ENCODE measurements at places on chromosomes 4 and X. TPM values are rescaled to one million over a fixed set of nuclear protein-coding genes. Genes with fewer than 3 reads are reported as not detected.

TRMT10A gene
- total RNA-seq: 5.7 TPM

GNRHR gene
- total RNA-seq: not detected

LRIT3 gene
- total RNA-seq: 0.33 TPM

CXorf65 gene
- 51.6 TPM for total RNA-seq

SMR3B gene
- not detected for total RNA-seq

MAGEE1 gene
- 10.5 TPM for total RNA-seq

HCCS gene
- 12.8 TPM for total RNA-seq

ABCG2 gene
- total RNA-seq: 0.44 TPM

CXCL5 gene
- total RNA-seq: not detected

RAP1GDS1 gene
- 48.3 TPM for total RNA-seq

GRCh38 chr4:159823743-159824142 is 720.9 kb downstream of the RAPGEF2 start:
- DNase-seq: no peak
- H3K4me3 ChIP-seq: no peak overlapping the region
- H3K27ac ChIP-seq: no peak overlapping the region
- no peaks in the 10 kb centered on the region for H3K27me3 ChIP-seq

DNA sequence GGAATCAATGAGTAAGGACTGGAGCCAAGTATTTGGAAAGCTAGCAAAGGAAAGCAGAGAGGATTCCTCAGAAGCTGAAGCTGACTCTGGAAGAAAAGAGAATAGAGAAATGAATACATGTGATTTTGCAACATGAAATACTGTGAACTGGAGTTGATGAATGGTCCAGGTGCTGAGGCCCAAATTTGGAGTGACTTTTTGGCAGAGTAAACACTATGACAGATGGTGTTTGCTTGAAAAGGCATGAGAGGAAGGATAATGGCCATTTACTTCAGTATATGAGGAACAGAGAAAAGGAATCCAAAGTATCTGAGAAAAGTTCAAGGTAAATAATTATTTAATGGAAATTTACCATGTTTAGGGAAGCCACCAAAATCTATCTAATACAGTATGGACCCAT is 236.7 kb downstream of the SLITRK2 start:
- H3K27me3 ChIP-seq: no peaks in the 10 kb centered on the region
- H3K27ac ChIP-seq: no peak overlapping the region
- H3K36me3 ChIP-seq: no peaks in the 10 kb centered on the region
- no peak for DNase-seq
- no peak overlapping the region for H3K4me3 ChIP-seq

- H3K4me3 ChIP-seq: no peak overlapping the region
- H3K4me1 ChIP-seq: no peaks in the 10 kb centered on the region
- no peaks in the 10 kb centered on the region for H3K36me3 ChIP-seq
- no peak overlapping the region for H3K27ac ChIP-seq
- H3K27me3 ChIP-seq: no peaks in the 10 kb centered on the region
These were observed 7.1 kb downstream of the FRMPD4 start for GRCh38 chrX:12145402-12145801.

DNA sequence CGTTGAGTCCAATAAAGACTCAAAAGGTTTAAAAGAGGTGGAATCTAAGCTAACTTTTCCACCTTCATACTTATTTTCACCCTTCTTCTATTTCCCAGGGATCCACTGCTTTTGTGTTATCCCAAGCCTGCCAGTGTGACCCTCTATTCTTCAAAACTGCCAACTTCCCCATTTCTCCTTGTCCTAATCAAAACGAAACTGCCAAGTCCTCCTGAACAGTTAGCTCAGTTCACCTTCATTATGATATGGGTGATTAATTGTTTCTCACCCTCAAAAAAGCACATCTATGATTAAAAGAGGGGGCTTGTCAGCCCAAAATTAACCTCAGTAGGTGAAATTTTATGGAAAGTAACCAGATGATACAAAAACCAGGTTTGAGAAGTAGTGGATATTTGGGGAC is 108.4 kb downstream of the GUCY2F start:
- H3K27me3 ChIP-seq: no peaks in the 10 kb centered on the region
- H3K27ac ChIP-seq: no peak overlapping the region
- DNase-seq: no peak
- no peaks in the 10 kb centered on the region for H3K4me1 ChIP-seq
- no peak overlapping the region for H3K4me3 ChIP-seq

- H3K27me3 ChIP-seq: no peaks in the 10 kb centered on the region
- no peak overlapping the region for H3K27ac ChIP-seq
These were observed 32.6 kb downstream of the ABHD18 start for GRCh38 chr4:127997534-127998388.

DNA sequence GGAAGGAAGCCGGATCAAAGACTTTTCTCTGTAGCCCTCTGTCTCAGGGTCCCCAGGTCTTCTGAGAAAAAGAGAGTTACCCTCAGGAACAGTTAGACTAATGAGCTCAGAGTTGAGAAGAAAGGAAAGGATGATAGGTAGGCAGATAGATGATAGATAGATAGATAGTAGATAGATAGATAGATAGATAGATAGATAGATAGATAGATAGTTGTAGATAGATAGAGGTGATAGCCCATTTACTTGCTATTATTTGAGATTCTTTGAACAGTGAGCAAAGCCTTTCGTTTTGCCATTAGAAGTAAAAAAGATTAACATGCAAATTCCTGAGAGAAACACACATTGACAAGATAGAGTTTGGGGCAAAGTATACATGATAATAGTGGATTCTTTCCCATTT is 86.9 kb upstream of the KIT start:
- H3K4me1 ChIP-seq: peaks cover 3% of the 10 kb centered on the region
- H3K27me3 ChIP-seq: no peaks in the 10 kb centered on the region
- no peak overlapping the region for H3K27ac ChIP-seq
- DNase-seq: no peak
- no peak overlapping the region for H3K4me3 ChIP-seq

- no peak overlapping the region for H3K4me3 ChIP-seq
- no peak overlapping the region for H3K27ac ChIP-seq
- DNase-seq: no peak
- H3K36me3 ChIP-seq: no peaks in the 10 kb centered on the region
These were observed 166.2 kb upstream of the FGF13 start for GRCh38 chrX:138877746-138878145.

DNA sequence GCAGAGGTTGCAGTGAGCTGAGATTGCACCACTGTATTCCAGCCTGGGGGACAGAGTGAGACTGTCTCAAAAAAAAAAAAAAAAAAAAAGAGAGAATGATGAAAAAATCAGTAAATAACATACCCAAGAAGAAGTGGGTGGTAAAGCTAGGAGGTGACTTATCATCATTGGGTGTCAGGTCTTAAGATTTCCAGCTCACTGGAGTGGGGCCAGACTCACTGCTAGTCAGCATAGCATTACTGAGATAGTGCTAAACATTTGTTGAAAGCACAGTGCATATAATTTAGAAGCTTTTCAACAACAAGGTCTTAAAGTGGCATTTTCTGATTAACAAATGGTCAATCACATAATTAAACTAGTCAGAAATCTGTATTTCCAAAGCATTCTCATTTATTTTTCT is 221.8 kb upstream of the GYPA start:
- no peak overlapping the region for H3K27ac ChIP-seq
- no peak for DNase-seq
- no peaks in the 10 kb centered on the region for H3K36me3 ChIP-seq
- no peak overlapping the region for H3K4me3 ChIP-seq
- no peaks in the 10 kb centered on the region for H3K4me1 ChIP-seq

DNA sequence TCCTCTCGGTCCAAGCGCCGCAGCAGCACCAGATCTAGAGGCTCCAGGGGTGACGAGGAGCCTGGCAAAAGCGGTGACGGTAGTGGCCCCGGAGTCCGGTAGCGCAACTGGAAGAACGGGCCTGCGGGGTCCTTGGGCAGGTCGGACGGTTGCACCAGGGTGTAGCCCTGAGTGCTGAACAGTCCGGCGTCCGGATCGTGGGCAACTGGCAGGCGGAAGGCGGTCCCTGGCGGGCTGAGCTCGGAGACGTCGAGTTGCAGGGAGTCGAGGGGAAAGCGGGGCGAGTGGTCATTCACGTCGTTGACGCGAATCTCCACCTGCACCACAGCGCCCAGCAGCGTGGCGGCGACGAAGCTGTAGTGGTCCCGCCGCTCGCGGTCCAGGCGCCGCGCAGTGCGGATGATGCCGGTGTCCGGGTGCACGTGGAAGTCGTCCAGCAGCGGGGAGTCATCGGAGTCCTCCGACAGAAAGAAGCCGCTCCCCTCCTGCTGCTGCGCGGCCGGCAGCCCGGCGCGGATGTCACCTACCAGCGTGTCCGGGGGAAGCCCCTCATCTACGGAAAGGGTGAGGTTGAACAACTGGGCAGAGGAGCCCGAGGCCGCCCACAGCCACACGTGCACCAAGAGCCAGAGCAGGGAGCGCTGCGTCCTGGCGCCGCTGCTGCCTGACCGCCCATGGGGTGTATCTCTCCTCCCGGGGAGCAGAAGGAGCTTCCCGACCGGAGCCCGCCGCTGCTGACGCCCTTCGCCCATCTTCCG is 837 bp downstream of the DCHS2 start:
- no peak overlapping the region for H3K4me3 ChIP-seq
- no peaks in the 10 kb centered on the region for H3K36me3 ChIP-seq
- no peaks in the 10 kb centered on the region for H3K4me1 ChIP-seq
- no peak overlapping the region for H3K27ac ChIP-seq
- peaks cover 5% of the 10 kb centered on the region for H3K27me3 ChIP-seq

GRCh38 chrX:17020851-17021821 is 74.7 kb downstream of the REPS2 start:
- no peak for DNase-seq
- H3K36me3 ChIP-seq: no peaks in the 10 kb centered on the region
- no peak overlapping the region for H3K4me3 ChIP-seq
- H3K27ac ChIP-seq: no peak overlapping the region
- H3K4me1 ChIP-seq: no peaks in the 10 kb centered on the region

- no peaks in the 10 kb centered on the region for H3K36me3 ChIP-seq
- H3K4me1 ChIP-seq: no peaks in the 10 kb centered on the region
- H3K27ac ChIP-seq: no peak overlapping the region
- H3K27me3 ChIP-seq: no peaks in the 10 kb centered on the region
These were observed 63.6 kb upstream of the ATP8A1 start for GRCh38 chr4:42720533-42720932.

GRCh38 chr4:122041312-122041711 is 89.5 kb upstream of the TRPC3 start:
- no peaks in the 10 kb centered on the region for H3K4me1 ChIP-seq
- no peaks in the 10 kb centered on the region for H3K36me3 ChIP-seq
- no peak for DNase-seq
- no peak overlapping the region for H3K27ac ChIP-seq
- no peak overlapping the region for H3K4me3 ChIP-seq

GRCh38 chr4:7132249-7132648 is 60.1 kb upstream of the SORCS2 start:
- no peaks in the 10 kb centered on the region for H3K36me3 ChIP-seq
- no peak overlapping the region for H3K4me3 ChIP-seq
- H3K27ac ChIP-seq: no peak overlapping the region
- H3K27me3 ChIP-seq: no peaks in the 10 kb centered on the region

DNA sequence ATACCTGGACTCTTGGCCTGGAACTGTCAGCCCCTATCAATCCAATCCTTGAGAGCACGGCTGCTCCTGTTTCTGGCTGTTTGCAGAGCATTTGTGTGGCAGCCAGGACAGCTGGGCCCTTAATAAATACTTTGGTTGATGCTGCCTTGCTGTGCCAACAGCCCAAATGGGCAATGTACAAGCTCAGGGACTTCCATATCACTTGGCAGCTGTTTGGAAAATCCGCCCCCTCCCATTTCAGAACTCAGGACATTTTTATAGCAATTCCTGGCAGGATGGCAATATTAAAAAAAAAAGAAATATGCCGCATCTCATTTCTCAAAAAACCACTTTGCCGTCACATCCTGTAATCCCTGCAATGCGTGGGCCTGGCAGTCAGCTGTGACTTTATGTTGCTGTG is 218.9 kb downstream of the HS3ST1 start:
- no peak overlapping the region for H3K27ac ChIP-seq
- H3K27me3 ChIP-seq: no peaks in the 10 kb centered on the region
- H3K4me3 ChIP-seq: no peak overlapping the region

DNA sequence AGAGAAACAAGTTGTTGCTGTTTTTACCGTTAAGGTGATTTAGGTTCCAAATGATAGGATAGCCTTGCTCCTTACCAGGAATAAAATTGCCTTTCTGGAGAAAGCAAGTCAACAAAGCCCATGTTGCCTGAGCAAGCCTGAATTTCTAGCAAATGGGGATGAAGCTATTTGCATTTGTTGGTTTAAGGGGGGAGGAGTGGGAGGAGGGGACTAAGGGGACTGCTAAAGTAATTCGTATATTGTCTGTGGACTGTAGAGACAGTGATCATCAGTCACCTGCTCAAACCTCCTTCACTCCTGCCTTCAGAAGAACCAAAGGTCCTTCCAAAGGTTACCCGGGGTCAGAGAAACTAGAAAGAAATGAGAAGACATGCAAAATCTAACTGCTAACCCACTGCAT is 65.8 kb downstream of the SCML2 start:
- no peak overlapping the region for H3K27ac ChIP-seq
- no peak for DNase-seq
- no peaks in the 10 kb centered on the region for H3K36me3 ChIP-seq
- H3K27me3 ChIP-seq: no peaks in the 10 kb centered on the region
- H3K4me1 ChIP-seq: no peaks in the 10 kb centered on the region

DNA sequence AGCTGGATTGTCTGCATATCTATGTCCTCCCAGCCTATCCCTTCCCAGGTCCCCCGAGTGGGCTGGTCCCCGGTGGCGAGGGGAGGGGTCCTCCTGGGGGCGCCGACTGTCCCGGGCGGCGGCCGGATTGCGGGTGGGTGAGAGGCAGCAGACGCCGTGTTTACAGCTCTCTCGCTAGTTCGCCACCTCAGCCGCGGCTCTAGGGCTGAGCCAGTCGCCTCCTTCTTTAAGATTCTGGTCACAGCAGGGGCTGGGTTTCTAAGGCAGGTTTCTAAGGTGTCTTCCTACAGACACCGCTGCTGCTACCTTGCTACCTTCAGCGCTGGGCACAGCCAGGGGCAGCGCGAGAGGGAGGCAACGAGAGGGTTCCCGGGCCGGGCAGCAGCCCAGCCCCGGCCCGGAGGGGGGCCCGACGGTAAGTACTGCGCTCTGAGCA is 57.2 kb downstream of the FRMPD3 start:
- H3K36me3 ChIP-seq: no peaks in the 10 kb centered on the region
- no peaks in the 10 kb centered on the region for H3K27me3 ChIP-seq
- DNase-seq: no peak

DNA sequence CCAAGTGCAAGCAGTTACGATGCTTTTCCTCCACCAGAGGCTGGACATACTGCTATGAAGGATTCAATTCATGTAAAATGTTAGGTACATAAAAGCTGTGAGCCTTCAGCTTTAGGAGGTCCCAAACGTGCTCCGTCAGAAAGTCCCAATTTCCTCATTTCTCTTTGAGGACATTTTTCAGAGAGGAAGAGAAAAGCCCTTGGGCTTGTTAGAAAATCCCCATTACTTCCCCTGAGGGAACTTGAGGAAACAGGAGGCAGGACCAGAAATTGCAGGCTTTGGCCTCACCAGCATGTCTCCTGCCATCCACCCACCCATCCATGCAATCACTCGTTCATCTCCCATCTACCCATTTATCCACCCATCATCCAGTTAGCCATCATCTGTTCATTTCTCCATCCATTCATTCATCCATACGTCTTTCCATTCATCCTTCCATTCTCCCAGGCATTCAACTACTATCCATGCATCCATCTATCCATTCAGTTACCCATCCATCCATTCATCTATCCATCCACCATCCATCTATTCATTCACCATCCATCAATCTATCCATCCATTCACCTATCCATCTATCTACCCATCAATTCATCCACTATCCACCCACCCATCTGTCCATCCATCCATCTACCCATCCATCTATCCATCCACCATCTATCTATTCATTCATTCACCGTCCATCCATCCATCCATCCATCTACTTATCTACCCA is 223.5 kb downstream of the AFAP1 start:
- H3K27ac ChIP-seq: no peak overlapping the region
- no peaks in the 10 kb centered on the region for H3K36me3 ChIP-seq
- no peak for DNase-seq
- H3K4me3 ChIP-seq: no peak overlapping the region
- H3K27me3 ChIP-seq: no peaks in the 10 kb centered on the region

- no peaks in the 10 kb centered on the region for H3K27me3 ChIP-seq
- no peak overlapping the region for H3K27ac ChIP-seq
These were observed 11.3 kb upstream of the PLAC1 start for GRCh38 chrX:134669378-134670098.

All from CD4-positive, alpha-beta memory T cell (primary cell).